T-helper 2 cell treated with Interferon-gamma antibody and Interleukin-4, amounts not matched to agents 5 μg/mL and 100 μg/mL, for 36 hours (primary cell): ENCODE measurements at places on chromosomes 2 and 18.

GRCh38 chr2:17136231-17136630 lies 382.0 kb downstream of the RAD51AP2 start:
- no peak for DNase-seq

DNA sequence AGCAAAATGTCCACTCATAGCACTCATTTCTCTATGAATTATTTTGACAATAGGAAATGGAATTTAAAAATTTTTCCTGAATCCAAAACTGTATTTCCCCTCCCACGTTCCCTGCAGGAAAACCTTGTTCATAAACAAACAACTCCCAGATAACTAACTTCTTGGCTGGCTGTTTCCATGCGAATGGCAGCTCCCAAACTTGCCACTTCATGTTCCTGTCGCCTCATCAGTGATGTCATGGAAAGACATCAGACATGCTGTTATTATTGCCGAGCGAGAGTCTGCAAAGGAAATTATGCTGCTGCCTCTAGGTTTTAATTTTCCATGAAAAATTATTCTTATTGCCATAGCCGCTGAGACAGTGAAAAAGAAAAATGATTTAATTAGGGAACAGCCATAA lies 117.0 kb upstream of the RIOK3 start:
- no peak for DNase-seq

DNA sequence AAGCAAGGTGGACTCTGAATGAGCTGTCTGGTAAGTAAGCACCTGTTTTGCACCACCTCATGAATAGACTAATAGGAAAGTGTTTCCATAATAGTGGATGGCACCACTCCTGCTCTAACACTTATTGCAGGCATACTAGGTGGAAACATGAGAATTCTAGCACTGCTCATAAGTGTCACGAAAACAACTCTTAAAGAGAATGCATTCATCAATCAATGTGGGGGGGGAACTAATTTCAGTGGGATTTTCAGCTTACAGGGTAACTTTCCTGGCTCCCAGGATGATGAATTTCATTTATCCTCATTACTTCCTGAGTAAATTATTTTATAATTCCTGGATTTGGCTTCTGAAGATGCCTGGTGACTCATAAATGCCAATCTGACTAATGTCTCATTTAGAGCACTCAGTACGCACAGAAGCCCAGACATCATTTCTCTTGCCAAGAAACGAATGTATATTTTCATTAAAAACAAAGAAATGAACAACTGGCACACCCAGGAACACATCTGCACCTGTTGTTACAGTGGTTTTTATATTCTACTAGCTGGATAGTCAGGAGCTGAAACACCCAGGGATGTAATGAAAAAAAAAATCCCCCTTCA lies 129.6 kb downstream of the PID1 start:
- DNase-seq = no peak

- no peak for DNase-seq
These were observed 31.6 kb upstream of the NETO1 start for GRCh38 chr18:72899338-72899737.

DNA sequence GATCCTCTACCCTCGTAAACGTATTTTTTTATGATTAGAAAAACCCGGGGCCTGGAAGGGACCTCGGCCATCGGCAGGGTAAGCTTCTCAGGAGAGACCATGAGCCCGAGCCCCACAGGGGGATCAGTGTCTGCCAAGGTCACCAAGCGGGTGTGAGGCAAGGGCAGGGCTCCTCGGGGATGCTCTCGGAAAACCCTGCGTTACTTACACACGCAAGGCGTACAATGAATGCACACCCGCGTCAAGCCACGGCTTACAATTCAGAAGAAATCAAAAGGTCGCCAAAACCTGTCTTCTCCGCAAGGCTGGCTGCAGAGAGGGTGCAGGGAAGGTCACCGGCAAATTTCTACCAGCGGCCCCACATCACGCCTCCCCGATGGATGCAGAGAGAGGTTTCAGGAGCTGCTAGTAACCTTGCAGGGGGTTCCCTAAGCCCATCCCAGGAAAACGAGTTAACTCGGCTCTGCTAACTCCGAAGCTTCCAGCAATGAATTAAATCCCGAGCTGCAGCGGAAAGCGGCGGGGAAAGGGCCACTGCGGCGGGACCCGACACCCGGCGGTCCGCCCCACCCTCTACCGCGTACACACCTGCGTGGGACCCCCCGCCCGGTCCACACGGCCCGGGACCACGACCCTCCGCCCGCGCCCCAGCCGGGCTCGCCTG lies 638 bp downstream of the ST3GAL5 start:
- peak; percentile 27 for DNase-seq

DNA sequence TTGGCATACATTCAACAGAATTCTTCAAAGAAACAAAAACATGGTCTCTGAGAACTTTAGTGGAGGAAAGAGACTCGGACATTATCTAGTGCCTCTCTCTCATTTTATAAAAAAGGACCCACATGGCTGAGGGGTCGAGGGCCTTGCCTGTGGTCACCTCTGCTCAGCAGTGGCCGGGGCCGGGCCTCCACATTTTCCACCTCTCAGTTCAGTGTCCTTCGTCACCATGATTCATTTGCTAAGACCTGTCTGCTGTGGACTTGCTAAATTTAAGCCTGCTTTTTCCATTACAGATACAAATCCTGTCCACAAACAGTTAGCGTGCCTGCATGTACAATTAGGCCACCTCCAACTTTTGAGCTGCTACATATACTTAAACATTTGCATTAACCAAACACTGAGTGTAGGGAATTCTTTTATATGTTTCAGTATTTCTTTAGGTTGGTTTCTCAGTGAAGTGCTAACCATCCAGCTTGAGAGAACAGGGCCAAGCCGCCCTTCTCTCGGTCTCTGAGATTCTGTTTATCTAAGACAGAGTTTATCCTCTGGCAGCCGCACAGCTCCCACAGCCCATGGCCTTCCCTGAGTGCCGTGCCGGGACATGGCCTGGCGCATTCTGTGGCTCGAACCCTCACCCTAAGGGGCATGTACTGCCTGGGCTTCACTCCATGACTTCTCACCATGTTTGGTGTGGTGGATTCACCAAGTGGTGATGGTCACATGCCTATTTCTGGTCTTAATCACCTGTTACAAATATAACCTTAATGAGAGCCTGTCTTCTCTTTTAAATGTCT lies 46.2 kb downstream of the COA5 start:
- no peak for DNase-seq
